ENCODE measurements at places on chromosomes 11 and 22. TPM values are rescaled to one million over a fixed set of nuclear protein-coding genes. Genes with fewer than 3 reads are reported as not detected.

Gene KDELR3
- 218 TPM for total RNA-seq

Gene MS4A4A
- total RNA-seq, result not detected

Gene KREMEN1
- 3.4 TPM for total RNA-seq

Gene HYLS1
- 3.0 TPM for total RNA-seq

Gene OR52E6
- total RNA-seq, result not detected

Gene P2RY6
- total RNA-seq, result 3.3 TPM

Gene RAB6A
- 189 TPM for total RNA-seq

Gene SERPING1
- total RNA-seq, result 4.5 TPM

Gene GNAZ
- 7.4 TPM for total RNA-seq

Gene OR8H3
- not detected for total RNA-seq

Gene CPSF7
- total RNA-seq, result 22.0 TPM

Gene CREB3L1
- 82.1 TPM for total RNA-seq

Gene PYGM
- 0.60 TPM for total RNA-seq

Gene RAB36
- 3.7 TPM for total RNA-seq

Gene TRIM48
- not detected for total RNA-seq

Gene KRTAP5-2
- not detected for total RNA-seq

Gene PATE2
- not detected for total RNA-seq

Gene GRK3
- 2.7 TPM for total RNA-seq

Gene RSF1
- 58.3 TPM for total RNA-seq

Gene C22orf31
- total RNA-seq, result not detected

Gene OR52N1
- not detected for total RNA-seq

Gene MPPED2
- not detected for total RNA-seq
